ENCODE measurements at places on chromosomes 1 and 21.

DNA sequence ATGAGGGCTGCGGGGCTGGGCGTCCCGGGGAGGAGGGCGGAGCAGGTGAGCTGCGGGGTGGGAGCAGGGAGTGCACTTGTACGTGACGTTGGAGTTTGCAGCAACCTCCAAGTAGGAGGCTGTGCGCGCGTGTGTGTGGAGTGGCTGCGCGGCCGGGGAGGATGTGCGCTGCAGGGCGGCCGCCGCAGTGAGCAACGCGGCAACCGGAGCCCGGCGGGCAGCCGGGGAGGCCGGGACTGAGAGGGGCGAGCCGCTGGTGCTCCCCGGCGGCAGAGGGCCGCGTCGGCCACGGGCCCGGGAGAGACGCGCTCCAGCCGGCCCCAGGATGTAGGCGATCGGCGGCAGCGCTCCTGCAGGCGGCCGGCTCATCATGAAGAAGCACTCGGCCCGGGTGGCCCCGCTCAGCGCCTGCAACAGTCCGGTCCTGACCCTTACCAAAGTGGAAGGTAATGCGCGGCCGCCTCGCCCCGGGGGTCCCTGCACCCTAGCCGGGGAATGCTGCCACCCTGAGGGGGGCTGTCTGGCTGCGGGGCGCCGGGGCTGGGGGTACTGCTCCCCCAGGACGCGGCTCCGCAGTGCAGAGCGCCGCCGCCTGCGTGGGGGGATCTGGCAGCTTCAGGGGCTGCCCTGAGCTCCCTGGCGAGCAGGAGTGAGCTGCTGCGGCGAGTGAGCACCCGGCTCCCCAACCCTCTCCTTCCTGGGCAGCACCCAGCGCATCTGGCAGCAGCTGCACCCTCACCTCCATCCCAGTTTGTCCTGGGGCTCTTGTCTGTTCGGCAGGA is 158.9 kb upstream of the COA6 start:
- DNase-seq, result no peak

DNA sequence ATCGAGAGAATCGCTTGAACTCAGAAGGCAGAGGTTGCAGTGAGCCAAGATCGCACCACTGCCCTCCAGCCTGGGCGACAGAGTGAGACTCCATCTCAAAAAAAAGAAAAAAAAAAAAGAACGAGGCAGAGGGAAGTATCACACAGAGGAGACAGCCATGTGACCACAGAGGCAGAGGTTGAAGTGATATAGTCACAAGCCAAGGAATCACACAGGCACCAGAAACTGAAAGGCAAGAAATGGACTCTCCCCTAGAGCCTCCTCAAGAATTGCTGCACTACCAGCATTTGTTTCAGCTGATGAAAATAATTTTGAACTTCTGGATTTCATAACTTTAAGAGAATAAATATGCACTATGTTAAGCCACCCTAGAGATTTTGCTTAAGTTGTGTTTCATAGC is 459.6 kb downstream of the PTPRC start:
- DNase-seq, result no peak

- DNase-seq, result no peak
These were observed 11.7 kb upstream of the EPHA2 start for GRCh38 chr1:16167331-16168143.

- no peak for DNase-seq
These were observed 892.3 kb downstream of the LTN1 start for GRCh38 chr21:28100366-28100765.

- DNase-seq, result no peak
These were observed 14.0 kb upstream of the LRRC7 start for GRCh38 chr1:69553726-69554125.

- DNase-seq, result no peak
These were observed 64.0 kb downstream of the ITPKB start for GRCh38 chr1:226674892-226675714.

GRCh38 chr1:171460018-171460620 is 25.2 kb upstream of the PRRC2C start:
- no peak for DNase-seq

DNA sequence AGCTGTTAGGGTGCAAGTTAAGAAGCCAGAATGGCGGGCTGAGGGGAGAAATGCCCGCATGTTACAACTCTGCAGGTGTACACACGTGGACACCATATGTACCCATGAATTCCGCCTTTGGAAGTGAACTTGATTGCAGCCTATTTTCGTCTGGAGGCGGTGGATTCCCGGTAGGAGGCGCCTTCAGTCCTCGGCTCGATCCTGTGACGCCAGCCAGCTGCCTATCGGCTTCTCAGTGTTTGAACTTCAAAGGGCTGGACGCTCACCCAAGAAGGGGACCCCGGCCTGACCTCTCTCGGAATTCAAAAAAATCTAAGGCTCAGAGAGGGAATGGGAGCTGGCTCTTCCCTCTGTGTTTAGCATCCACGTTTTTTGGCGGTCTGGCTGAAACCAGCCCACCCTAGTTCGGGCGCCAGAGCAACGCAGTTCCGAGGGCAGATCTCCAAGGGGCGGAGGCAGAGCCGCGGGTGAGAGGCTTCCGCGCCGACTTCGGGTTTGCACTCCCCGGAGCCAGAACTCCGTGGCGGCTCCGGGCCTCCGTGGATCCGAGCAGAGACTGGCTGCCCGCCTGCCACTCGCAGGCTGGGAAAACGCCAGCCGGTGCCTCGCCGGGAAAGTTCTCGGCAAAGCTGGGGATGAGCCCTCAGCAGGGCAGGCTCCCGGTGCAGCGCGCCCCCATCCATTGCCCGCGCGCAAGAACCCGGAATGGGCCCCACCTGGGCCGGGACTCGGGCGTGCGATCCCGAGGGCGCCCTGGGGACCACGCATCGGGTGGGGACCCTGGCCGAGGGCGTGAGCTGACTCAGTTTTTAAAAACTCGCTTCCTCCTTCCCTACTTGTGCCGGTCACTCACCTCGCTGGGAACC is 996 bp upstream of the TMEM51 start:
- DNase-seq, result peak; percentile 92

GRCh38 chr1:59994302-59995198 is 68.0 kb upstream of the CYP2J2 start:
- no peak for DNase-seq

DNA sequence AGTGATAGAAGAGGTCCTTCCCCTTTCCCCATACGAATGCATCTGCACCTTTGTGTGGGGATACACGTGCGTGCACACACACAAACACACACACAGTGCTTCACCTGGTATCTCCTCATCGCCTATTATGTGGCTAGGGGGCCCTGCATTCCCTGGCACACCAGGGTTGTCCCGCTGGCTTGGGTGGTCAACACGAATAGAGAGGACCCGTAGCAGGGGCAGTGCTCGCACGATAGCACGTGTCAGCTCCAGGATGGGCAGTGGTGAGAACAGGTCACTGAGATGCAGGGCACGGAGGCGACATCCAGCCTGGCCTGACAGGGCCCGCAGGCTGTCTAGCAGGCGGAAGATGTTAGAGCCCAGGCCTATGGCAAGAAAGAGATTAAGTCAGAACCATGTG is 22.4 kb downstream of the LRRC41 start:
- DNase-seq, result no peak

- no peak for DNase-seq
These were observed 387.5 kb downstream of the USP25 start for GRCh38 chr21:16117331-16117730.

- DNase-seq, result no peak
These were observed 662 bp upstream of the LGALS8 start for GRCh38 chr1:236522937-236523703.

DNA sequence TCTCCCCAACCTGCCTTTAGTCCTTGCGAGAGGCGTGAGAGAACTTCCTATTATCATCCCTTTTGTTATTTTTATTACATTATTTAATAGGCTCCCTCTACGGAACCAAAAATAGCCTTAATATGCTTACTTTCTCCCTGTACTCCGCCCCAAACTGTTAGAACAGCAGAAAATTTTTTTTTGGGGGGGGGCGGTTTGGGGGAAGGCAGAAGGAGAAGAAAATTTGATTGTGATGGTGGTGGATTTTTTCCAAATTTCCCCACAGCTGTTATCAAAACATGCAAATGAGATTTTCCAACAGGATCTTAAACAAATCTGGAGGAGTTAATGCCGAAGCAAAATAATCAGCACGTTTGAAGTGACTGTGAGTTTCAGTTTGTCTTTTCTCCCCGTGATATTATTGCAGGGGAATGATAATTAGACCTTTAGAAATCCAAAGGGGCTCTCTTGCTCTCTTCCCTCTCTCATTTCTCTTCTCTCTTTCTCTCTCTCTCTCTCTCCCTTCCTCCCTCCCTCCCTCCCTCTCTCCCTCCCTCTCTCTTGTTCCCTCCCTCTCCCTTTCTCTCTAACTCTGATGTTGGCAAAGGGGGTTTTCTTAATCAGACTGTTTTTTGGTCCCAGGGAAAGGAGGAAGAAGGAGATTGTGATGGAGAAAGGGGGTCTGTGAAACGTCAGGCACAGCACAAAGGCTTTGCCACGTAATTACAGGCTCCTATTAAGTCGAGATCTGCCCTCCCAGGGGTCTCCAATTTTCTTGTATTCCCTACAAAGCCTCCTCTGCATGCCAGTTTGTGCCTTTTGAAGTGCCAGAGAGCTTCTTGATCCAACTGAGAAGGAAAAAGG is 1.1 kb upstream of the PRRX1 start:
- DNase-seq, result no peak

DNA sequence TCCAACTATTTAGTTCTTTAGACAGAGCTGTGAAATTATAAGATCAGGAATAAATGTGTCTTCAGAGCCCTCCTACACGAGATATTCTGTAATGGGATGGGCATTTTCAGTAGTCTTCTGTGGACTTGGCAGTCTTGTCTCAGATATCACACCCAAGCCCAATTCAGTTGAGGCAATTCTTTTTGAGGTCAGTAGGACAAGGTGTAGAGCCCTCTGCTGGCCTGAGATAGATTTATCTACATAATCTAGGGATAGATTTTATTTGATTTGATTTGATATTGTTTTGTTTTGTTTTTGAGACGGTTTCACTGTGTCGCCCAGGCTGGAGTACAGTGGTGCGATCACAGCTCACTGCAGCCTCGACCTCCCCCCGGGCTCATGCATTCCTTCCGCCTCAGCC is 77.5 kb downstream of the FMN2 start:
- no peak for DNase-seq

DNA sequence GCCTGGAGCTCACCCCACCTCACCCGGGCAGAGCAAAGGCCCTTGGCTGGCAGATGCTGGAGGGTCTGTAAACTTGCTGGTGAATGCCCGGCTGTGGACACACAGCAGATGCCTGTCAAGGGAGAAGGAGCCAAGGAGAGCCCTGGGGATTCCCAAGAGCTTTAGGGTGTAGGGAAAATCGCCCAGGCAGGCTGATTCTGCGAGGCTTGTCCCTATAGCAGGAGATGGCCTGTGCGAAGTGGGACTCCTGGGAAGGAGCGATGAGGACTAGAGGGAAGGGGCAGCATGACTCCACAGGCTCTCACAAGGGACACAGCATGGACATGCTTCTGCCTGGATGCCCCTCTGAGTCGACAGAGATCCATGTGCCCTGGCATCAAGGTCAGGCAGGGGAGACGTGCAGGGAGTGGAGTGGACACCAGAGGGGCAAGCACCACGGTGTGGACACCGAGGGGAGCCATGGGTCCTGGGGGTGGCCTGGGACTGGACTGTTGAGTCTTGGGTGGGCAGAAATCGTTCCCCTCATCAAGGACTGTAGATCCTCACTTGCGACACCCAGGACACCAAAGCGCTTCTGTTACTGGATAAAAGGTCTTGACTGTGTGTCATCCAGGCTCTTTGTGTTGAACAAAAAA is 71.4 kb upstream of the ABCG1 start:
- DNase-seq, result peak; percentile 84

- no peak for DNase-seq
These were observed 119.6 kb upstream of the BRINP3 start for GRCh38 chr1:190597294-190597693.

DNA sequence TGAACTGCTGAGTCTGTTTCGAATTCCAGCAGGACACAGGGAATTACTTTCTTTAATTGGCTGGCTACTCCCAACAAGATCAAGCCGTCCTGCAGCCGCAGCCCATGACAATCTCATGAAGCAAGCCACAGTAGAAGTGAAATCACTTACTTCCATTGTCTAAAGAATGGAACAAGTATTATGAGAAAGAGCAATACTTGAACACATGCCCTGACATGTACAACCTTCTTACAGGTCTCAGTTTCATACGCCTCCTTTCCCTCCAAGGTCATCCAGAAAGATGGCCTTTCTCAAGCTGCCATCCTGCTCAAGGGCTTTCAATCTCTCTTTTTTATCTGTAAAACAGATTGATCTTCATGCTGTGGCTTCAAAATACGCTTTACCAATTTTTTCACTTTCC is 85.1 kb downstream of the PCSK9 start:
- DNase-seq, result no peak

Measured in mesenteric fat pad (tissue), 1 donor.